ENCODE measurements at places on chromosomes 12 and 14.

DNA sequence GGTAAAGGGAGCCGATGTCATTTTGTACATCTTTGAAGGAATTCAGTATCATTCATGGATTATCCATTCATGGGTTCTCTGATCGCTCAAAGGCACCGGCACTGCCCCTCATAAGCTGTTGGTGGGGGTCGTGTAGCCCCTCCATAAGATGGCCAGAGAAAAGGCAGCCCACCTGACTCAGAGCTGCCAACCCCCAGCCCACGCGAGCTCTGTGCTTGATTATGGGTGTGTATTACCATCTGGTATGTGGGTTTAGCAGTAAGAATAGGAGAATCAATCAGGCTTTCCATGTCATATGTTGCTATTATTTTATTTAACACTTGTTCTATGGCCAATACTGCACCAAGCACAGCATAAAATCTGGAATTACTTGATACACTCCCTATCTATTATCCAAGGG lies 32.1 kb upstream of the AMIGO2 start:
- no peak for DNase-seq

- DNase-seq: no peak
These were observed 77.0 kb upstream of the FGD4 start for GRCh38 chr12:32322354-32322753.

DNA sequence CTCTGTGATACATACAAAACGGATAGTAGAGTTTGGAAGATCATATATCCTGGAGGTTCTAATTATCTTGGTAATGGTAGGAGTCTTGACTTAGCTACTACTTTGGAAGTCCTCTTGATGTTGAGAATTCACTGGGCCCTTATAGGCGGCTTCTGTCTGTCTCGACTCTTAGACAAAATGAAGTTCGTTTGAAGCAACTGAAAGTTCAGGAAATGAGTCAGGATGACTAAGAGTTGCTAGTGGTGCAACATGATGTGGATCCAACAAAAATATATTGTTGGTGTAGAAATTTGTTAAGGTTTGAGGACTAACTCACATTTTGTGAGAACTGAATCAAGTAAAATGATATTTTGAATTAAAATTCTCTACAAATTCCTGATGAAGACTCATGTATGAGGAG lies 272.7 kb downstream of the AEBP2 start:
- DNase-seq: no peak

DNA sequence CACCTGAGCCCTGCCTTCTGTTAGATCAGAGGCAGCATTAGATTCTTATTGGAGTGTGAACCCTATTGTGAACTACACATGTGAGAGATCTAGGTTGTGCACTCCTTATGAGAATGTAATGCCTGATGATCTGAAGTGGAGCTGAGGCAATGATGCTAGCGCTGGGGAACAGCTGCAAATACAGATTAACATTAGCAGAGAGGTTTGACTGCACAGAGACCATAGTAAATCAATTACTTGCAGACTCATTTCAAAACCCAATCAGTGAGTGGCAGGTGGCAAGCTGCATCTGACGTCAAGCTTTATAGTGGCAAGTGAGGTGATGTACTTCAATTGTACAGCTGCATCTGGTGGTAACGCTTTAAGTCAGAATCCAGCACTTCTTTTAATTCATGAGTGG lies 141.6 kb downstream of the GPHN start:
- no peak for DNase-seq

DNA sequence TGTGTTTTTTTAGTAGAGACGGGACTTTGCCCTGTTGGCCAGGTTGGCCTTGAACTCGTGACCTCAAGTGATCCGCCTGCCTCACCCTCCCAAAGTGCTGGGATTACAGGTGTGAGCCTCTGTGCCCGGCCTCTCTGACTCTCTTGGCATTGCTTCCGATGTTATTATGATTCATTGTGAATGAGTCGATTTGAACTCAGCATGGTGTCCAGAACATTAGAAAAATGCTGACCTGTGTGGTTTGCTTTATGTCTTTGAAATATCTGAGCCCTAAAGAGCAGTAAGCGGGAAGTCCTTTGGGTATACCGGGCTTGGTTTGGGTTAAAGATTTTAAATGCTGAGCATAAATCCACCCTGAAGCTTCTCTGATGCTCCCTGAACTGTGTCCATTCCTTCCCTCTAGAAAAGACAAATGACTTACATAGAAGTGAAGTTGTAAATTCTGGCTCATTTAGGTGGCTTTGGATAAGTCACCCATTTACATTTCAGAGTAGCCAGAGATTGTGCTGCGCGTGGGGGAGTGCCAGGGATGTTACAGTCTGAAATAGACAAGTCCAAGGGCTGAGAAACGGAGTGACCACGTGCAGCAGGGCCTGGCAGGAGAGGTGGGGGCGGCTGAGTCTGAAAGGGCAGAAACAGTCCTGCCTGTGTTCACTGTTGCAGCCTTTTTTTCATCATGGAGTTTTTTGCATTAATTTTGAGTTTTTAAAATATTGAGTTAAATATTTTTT lies 39.6 kb downstream of the SLC15A4 start:
- DNase-seq: no peak

DNA sequence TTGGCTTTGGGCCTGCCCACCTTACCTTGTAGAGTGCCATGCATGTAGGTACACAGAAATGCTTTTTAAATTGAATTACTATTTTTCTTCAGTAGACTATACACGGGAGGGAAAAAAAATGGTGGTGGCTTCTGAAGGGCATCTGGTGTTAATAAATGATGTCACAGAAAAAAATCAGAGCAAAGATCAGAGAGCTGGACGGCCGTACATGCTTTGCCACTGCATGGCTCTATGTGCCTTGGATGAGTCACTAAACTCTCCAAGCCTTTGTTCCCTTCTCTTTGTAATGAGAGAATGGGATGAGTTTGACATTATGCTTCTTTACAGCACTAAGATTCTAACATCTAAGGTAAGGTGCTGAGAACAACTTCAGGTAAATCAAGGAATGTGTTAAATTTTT lies 376.4 kb upstream of the DDHD1 start:
- DNase-seq: no peak

- no peak for DNase-seq
These were observed 934 bp upstream of the TAPBPL start for GRCh38 chr12:6450869-6451347.

DNA sequence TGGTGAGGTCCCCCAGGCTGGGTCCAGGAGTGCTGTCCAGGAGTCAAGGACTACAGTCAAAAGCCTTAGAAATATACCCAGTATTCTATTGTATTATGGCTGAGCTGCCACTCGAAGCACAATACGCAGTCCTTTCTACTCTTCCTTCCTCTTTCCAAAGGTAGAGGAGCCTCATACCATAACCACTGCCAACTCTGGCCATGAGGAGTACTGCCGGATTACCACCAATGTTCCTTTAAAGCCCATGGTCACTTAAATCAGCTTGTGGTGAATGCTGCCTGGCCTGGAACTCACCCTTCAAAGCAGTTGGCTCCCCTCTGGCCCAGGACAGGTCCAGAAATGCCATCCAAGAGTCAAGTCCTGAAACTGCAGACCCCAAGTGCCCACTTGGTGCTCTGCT lies 425.4 kb downstream of the SLC16A7 start:
- no peak for DNase-seq

- no peak for DNase-seq
These were observed 59.6 kb downstream of the DACT1 start for GRCh38 chr14:58697266-58697929.

- no peak for DNase-seq
These were observed 2.8 kb upstream of the ZC2HC1C start for GRCh38 chr14:75066691-75067090.

- no peak for DNase-seq
These were observed 107.7 kb upstream of the PPM1H start for GRCh38 chr12:63042646-63043045.

DNA sequence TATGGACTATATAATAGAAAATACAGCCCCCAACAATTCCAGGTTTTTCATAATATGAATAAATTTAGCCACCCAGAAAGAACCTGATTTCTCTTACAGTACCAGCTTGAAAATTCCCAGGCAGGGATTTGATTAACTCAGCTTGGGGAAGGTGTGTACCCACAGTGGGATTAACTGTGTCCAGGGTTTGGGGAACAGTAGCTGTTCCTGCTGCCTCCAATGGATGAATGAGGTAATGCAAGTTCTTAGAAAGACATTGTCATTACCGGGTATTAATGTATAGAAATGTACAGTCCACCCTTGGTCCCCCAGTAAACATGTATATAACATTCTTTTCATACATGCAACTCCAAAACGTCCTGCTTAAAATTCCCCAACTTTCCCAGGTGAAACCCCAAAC lies 115.6 kb downstream of the LRIG3 start:
- DNase-seq: no peak

DNA sequence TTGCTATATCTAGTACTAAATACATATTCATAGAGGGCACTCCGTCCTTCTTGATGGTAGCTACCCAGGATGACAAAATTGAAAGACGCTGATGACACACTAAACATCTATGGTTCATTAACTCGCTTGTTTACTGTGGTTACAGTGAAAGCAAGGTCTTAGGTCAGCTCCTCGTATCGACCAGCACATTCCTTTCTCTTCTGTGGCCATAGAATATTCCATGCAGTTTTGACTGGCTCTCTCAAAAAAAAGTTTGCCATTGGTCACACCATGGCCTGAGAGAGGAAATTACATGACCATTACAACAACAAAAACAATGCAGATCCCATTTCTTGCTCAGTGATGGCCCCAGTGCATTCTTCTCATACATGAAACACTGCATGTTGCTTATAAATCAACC lies 411.4 kb upstream of the SOX5 start:
- no peak for DNase-seq

DNA sequence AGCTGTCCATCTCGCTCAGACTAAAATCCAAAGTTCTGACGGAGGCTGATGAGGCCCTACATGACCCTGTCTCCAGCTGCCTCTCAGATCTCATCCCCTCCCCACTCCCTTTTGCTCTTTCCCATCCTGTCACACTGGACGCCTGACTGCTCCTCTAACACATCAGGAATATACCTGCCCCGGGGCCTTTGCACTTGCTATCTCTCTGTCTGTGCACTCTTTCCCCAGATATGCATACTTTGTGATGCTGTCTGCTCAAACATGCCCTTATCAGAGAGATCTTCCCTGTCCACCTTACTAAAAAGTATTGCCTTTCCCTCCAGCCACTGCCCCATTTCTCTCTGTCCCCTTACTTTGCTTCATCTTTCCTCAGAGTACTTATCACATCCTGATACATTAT lies 238.8 kb downstream of the ANO2 start:
- DNase-seq: no peak

DNA sequence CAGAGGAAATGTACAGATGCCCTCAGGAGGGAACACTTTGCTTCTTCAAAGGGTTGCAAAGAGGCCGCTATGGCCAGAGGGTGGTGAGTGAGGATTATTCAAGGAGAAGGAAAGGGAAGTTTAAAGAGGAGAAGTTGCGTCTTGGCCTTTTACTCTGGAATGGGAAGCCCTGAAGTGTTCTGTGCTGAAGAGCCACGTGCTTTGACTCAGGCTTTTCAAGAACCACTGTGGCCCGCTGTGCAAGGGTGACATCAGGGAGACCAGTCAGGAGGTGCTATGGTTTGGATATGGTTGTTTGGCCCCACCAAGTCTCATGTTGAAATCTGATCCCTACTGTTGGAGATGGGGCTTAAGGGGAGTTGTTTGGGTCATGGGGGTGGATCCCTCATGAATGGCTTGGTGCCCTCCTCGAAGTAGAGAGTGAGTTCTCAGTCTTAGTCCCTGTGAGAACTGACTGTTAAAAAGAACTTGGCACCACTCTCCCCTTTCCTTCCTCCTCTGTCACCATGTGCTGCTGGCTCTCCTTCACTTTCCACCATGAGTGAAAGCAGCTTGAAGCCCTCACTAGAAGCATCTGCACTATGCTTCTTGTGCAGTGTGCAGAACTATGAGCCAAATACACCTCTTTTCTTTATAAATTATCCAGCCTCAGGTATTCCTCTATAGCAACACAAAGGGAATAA lies 66.1 kb upstream of the DUSP6 start:
- DNase-seq: no peak

DNA sequence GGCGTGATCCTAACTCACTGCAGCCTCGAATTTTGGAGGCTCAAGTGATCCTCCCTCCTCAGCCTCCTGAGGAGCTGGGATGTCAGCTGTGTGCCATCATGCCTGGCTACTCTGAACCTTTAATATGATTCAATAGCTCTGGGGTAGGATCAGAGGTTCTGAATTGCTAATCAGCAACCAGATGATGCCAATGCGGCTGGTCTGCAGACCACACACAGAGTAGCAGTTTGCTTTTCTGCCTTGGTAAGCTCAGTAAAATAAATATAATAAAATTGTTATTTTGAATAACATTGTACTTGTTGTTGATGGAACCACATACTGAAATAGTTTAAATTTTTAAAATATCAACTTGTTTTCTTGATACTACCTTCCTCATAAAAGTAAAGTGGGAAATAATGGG lies 86.6 kb downstream of the NTN4 start:
- no peak for DNase-seq

- DNase-seq: no peak
These were observed 568 bp upstream of the SIVA1 start for GRCh38 chr14:104752423-104752734.

DNA sequence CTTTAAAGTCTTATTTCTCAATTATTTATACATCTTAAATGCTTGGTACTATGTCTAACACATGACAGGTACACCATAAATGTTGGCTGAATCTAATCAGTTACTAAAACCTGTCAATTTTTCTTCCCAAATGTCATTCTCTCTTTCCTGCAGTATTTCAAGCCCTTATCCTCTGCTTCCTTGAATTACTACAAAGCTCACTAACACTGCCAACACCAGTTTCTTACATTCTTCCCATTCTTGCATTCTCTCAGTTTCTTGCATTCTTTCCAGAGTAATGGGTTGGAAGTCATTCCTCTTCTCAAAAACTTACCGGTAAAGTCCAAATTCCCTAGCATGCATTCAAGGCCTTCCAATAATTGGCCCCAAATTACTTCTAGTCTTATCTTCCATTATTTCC lies 9.6 kb upstream of the SMARCC2 start:
- DNase-seq: no peak

DNA sequence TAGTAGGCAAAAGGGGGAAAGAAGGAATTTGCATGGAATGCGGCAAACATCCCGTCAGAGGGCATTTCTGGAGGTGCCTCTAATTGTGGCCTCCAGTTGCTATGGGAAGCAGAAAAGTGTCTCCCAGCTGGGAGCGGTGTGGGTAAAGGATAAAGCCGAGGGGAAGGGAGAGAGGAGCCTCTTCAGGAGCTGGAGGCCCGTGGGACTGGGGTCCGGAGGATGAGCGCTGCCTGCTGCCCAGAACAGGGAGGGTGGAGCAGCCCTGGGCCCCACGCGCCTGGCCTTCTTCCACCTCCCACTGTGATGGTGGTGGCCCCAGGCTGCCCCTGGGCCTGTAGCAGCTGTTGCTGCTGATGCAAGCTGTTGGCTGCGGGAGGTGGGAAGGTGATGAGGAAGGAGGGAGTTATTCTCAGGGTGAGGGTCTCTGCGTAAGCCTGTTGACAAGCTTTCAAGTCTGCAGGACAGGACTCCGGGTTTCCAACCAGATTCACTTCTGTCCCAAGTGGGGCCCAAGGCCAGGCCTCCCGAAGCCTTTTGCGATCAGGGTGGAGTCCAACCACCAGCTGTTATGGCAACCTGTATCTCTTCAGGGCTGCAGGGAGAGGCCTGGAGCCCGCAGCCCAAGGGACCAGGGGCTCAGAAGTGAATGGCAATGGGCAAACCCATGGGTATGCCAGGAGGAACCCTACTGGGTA lies 19.1 kb upstream of the PGF start:
- no peak for DNase-seq

- no peak for DNase-seq
These were observed 23.1 kb upstream of the PWP1 start for GRCh38 chr12:107662484-107662883.

- DNase-seq: no peak
These were observed 15.4 kb upstream of the GTF2A1 start for GRCh38 chr14:81236138-81236537.

Measured in GOT3 (cell line).